ENCODE measurements at places on chromosomes 3 and 15.

DNA sequence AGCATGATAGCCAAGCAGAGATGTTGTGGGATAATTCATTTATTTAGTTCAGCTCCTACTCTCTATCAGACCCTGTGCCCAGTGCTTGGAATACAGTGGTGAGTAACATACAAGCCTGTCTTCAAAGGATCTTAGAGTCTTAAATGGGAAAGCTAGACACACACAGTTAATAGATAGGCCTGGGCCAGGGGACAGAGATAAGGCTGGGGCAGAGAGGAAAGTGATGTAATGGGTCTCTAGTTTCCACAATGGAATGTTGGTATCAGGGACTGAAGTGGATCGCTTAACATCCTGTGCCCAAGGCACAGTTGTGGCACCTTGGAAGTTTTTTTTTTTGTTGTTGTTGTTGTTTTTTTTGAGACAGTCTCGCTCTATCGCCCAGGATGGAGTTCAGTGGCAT, 79.9 kb upstream of the POLG start:
- no peak for DNase-seq

DNA sequence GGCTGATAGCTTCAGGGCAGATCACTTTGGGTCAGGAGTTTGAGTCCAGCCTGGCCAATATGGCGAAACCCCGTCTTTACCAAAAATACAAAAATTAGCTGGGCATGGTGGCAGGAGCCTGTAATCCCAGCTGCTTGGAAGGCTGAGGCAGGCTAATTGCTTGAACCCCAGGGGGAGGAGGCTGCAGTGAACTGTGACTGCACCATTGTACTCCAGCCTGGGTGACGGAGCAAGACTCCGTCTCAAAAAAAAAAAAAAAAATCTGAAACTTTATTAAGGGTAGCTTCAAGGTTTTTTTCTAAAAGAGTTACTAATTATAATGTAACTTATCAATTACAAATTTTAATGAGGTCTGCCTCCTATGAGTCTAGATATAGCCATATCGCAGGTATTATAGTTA, 5.1 kb downstream of the NECTIN3 start:
- DNase-seq = no peak

GRCh38 chr15:59801649-59802048, 112.5 kb upstream of the BNIP2 start:
- DNase-seq = no peak

DNA sequence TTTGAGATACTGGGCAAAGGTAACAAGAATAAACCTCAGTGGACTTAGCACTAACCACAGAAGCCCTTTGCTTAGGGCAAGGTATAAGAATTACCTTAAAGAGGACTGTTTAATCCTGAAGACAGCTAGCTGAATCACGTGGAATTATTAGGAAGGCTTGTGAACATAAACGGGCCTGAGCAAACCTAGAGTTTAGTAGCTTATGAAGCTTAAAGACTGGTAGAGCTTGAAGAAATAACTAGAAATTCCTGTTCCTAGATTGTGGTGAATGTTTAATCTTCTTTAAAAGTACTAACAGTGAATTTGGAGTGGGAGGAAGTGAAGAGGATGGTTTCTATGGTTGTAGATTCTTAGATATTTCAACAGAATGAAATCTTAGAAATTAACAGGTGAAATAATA, 428.9 kb upstream of the THRB start:
- no peak for DNase-seq

DNA sequence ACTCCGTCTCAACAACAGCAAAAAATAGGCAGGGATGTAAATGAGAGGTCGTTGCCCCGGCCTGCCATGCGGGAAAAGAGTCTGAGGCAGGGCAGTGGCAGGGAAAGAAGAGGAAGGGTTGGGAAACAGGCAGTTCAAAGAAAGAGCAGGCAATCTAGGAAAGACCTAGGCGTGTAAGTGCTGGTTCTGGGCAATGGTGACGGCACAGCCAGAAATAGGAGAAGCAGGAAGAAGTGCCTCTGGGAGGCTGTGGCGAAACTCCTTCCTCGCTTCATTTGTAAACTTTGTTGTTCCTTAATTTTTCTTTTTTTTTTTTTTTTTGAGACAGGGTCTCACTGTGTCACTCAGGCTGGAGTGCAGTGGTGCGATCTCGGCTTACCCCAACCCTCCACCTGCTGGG, 4.3 kb downstream of the SLC51A start:
- no peak for DNase-seq

All from NCI-H1930 (cell line).